H7 (cell line): ENCODE measurements at places on chromosomes 1 and 21. TPM values are rescaled to one million over a fixed set of nuclear protein-coding genes. Genes with fewer than 3 reads are reported as not detected.

S100A7A gene
- not detected in 2 replicates for total RNA-seq

GRCh38 chr1:236320671-236321070 is 38.9 kb upstream of the ERO1B start:
- DNase-seq, result no peak

GRCh38 chr1:156884560-156885184 is 8.8 kb upstream of the PEAR1 start:
- no peak for DNase-seq

DNA sequence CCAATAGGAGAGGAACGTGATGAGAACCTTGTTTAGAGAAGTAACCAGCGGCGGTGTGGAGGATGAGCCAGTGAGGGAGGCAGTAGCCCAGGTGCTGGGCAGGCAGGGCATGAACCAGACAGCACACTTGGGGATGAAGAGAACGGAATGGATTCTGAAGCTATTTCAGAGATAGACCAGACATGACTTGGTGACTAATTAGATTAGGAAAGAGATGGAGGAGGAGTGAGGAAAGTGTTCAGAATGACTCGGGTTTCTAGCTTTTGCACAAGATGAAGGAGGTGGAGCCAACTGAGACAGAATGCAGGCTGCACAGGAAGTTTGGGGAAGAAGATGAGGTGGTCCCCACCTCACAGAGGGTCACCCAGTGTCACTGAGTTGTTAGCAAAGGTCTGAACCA is 5.1 kb downstream of the PEF1 start:
- no peak for DNase-seq

EEIG2 gene
- 25.1 and 39.6 TPM in 2 replicates for total RNA-seq
